Stimulated activated naive CD4-positive, alpha-beta T cell treated with Interleukin-2 at 50 U/mL for 16 hours (primary cell): ENCODE measurements at places on chromosomes 2 and 18.

GRCh38 chr2:131105950-131106801 lies 1.0 kb downstream of the PLEKHB2 start:
- peak; percentile 48 for DNase-seq

GRCh38 chr18:78827141-78827540 lies 152.5 kb upstream of the SALL3 start:
- no peak for DNase-seq

DNA sequence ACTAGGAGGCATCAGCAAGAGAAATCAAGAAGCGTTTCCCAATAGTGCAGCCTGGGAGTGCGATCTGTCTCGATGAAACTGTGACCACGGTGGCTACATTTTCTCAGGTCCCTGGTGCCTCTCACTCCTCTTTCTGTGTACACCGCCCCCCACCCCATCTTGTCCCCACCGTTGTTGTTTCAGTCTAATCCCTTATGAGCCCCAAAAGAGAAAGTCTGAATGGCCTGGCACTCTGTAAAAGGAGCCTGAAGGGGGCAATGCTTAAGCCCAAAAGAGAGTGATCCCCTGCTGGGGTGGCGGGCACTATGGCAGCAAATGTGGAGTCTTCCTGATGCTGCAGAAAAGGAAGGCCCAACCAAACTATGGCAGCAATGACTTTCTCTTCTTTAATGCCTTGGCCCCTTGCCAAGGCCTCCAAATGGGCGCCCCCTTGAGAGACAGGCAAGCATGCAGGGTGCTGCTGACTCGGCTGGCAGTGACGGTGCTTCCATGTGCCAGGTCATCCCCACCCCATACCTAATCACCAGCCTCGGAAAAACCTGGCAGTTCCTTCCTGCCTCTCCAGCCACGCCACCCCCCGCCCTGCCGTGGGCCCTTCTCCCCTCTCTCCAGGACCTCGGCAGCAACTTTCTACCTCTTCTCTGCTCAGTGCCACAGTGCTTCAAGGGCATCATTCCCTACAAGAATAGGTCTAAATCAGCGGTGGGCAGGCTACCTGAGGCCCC lies 123.0 kb downstream of the CYP26B1 start:
- DNase-seq: no peak

GRCh38 chr2:69618362-69618761 lies 25.2 kb downstream of the AAK1 start:
- DNase-seq: no peak

- no peak for DNase-seq
Observed at GRCh38 chr18:2927745-2928144, 80.9 kb downstream of the EMILIN2 start.

DNA sequence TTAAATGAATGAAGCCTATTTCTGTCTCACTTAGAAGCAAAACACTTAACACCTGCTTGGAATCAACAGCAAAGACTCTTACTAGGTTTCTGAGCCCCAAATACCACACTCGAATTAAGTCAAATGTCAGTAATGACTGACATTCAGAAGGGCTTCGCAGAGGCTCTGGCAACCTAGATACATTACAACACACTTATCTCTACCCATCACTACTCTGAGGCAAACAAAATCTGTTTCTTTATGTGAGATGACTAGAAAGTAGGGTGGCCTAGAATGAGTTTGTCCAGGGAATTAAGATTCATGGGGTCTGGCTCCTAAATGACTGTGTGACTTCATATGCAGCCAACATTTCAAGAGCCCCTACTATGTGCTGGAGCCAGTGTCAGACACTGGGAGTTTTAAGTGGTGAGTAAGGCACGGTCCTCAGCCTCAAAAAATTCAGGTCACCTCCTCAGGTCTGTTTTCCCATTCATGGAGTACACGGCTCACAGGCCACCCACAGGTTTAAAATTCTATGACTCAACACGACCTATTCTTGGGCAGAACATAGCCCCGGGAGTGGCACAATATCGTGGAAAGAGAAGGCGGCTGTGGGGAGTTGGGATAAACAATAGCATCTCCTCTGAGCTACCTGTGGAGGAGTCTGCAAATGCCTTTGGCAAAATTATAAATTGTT lies 150.3 kb upstream of the ZFP36L2 start:
- no peak for DNase-seq

DNA sequence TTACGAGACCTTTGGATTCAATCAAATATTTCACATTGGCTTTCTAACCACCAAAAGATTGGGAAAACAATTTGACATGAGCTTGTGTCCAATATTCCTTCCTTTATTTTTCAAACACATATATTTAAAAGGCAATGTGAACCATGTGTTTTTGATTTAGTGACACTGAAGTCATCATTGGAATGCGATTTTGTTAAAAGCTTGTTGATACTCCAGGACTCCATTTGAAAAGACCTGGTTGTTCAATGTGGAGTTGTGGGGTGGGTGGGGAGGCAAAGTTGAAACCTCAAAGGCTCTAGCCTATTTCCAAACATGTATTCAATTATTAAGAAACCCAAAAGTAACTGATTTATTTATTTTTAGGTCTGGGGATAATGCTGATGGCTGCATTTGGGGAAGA lies 114.1 kb upstream of the TRIB2 start:
- DNase-seq: no peak

DNA sequence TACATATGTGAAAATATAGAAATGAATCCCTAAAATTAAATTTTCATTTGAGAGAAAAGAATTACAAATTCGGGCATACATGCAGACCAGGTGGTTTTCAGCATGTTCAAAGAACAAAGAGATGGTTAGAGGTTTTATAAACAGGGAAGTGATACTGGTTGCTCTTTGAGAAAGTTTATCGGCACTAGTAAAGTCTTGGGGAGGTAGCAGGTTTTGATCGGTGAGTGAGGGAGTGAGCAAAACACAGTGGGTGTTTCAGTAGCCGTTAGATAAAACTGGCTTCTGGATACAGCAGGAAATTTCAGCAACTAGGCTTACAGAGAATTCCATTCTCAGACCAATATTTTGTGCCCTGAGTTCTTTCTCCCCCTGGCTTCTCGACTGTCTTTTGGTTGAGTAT lies 51.1 kb downstream of the DSC3 start:
- no peak for DNase-seq

GRCh38 chr2:46574457-46575355 lies 95.3 kb downstream of the TMEM247 start:
- no peak for DNase-seq

DNA sequence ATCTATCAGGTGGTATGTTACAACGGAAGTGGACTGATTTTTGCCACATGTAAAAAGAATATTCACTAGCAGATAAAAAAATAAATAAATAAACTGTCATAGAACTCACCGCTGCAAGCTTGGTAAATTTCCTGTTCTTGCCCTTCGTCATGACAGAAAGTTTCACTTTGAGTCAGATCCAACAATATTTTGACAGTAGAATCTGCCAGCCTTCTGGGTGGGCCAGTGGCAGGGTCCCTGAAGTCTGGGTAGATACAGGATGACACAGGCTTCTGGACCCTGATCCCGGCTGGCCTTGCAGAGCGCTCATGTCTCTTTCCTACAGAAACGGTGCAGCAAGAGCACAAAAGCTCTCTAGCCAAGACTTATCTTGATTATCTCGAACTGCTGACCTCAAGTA lies 97.8 kb upstream of the PMAIP1 start:
- no peak for DNase-seq

DNA sequence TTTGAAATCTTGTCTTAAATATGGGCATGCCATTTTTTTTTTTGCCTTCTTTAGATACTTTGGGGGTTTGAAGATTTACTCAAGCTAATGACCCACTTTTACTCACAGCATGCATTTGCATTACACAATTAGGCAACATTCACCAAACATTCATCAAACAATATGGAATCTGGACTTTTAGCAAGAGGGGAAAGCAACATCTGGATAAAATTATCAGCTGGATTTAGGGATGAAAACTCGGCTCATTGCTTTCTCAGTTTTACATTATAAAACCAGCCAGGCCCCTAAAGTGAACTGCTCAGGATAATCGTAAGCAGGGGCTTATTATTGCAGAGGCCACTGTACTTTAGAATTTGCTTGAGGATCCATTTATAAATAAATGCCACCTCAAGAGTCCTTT lies 44.7 kb downstream of the SOX11 start:
- no peak for DNase-seq

DNA sequence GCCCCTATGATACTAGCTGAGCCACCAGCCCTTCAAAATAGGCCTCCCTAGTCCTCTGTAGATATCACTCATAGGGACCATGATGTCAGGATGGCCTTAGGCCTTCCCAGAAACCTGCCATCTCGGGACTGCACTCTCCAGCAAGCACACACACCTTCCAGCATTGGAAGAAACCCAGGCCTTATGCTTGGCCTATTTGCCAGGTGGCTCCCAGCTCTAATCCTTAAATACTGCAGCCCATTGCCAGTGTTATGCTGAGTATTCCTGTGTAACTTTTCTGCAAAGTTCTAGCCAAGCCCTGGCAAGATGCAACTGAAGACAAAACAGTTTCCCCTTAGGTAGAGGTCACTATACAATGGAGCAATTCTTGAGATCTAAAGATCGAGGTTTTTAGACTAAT lies 316.5 kb downstream of the SETBP1 start:
- no peak for DNase-seq

- DNase-seq: no peak
Observed at GRCh38 chr18:74083557-74083952, 64.1 kb downstream of the FBXO15 start.

GRCh38 chr2:46226620-46227019 lies 70.6 kb upstream of the EPAS1 start:
- DNase-seq: no peak

- no peak for DNase-seq
Observed at GRCh38 chr2:112021781-112022231, 33.3 kb upstream of the TMEM87B start.

DNA sequence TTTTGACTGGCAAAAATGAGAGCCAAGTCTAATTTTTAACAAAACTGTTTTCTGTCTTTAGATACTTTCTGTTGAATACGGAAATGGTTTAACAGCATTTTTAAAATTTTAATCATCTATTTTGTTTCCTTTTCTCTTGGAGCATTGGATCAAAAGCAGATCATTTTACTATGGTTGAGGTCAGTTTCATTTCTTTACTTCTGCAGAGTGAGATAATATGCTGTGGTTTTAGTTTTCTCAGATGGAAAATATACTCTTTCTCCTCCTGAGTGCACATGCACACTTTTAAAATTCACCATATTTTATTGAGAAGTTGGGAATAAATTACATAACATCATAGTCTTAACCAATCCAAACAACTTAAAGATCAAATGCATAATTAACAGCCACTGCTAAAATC lies 283.3 kb downstream of the SLC8A1 start:
- DNase-seq: no peak

DNA sequence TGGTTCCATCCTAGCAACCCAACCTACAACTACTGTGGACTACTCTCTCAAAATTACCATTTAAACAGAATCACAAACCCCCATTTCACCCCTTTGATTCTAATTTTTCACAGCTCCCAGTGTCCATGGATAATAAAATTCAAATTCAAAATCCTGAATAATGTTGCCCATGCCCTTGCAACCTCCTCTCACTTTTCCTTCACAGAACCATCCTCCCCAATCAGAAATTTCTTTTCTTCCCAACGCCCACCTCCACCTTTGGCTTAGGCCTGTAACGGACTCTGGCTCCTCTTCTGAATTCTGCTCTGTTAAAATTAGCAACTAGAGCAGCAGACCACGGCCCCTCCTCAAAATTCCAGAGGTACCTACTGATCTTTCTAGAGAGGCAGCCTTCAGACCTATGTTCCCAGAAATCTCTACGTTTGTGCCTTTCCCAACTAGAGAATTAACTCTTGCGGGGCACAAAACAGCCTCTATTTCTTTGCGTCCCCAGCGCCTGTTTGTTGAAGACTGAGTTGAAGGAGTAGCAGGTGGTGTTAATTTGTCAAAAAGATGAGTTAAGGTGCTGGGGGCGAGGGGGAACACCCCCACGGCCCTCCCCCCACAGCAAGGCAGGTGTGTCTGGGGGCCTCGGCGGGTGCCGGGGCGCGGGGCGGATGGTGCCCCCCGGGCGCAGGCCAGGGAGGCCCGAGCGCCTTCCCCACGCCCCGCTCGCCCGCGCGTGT lies 428 bp upstream of the MAP3K20 start:
- no peak for DNase-seq

GRCh38 chr2:85195956-85196355 lies 62.8 kb downstream of the TCF7L1 start:
- DNase-seq: no peak

- no peak for DNase-seq
Observed at GRCh38 chr2:132825601-132826000, 155.6 kb upstream of the LYPD1 start.

DNA sequence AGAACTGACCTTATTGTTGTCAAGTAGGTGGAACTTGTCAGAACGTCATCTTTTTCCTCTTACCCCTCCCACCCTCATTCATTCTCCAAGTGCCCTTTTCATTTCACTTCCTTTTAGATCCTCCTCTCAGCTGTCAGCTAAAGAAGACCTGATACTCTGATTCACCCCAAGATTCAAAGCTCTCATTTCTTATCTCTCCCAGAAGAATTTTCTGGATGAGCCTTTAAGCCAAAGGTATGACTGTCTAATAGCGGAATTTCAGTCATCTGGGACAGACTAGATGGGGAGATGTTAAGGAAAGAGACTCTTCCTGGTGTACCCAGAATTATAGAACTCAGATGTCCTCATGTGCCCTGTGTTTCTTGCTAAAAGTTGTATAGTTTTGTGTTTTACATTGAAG lies 53.9 kb downstream of the TCF7L1 start:
- DNase-seq: no peak

DNA sequence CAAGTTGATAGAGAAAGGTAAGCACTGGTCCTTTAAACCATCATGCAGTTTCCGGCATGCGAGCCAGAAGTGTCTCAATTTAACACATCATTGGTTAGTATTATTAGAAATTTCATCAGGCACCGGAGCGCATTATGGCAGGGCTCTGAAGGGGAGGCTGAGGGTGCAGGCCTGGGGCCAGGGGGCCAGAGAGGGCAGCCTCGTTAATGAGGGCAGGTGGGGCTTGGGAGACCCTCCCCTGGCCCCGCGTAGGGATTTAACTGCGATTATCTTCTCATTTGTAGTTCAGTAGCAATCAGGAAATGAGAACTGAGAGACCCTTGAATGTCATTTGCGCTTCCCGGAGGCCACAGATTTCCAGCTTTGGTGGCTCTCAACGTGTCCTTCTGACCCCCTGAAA lies 246.4 kb downstream of the KLHL29 start:
- no peak for DNase-seq

GRCh38 chr2:149221002-149221401 lies 109.4 kb upstream of the LYPD6 start:
- DNase-seq: no peak

GRCh38 chr2:230219419-230220331 lies at the start of gene SP110:
TSS of gene SP110 (minus strand) at chr2:230219984. CDS start at chr2:230216927, 3,057 bp downstream.
- DNase-seq: peak; percentile 60

- no peak for DNase-seq
Observed at GRCh38 chr2:146579147-146579930, 1265.5 kb upstream of the ACVR2A start.

DNA sequence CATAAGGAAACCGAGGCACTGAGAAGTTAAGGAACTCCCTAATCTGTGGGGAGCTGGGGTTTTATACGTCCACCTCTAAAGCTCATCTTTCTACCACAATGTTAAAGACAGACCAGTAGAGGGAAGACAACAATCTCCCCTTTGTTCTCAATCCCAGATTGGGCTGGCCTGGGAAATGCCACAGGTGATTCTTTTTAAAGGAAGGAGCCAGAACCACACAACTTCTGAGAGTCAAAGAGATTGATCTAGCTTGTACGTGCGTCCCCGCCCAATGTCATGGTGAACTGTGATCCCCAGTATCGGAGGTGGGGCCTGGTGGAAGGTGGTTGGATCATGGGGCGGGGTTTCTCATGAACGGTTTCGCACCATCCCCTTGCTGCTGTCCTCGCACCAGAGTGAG lies 81.8 kb upstream of the LCLAT1 start:
- no peak for DNase-seq
